ENCODE measurements at places on chromosomes 7 and 10.

GRCh38 chr10:92689663-92690210, at the start of gene HHEX:
TSS of gene HHEX (plus strand) at chr10:92689955. CDS start at chr10:92689987, 32 bp downstream.
- peak; percentile 41 for DNase-seq

GRCh38 chr7:143042790-143043271, 9.3 kb upstream of the OR6V1 start:
- no peak for DNase-seq

- peak; percentile 21 for DNase-seq
These were observed 50.4 kb downstream of the FAM171A1 start for GRCh38 chr10:15320522-15321203.

GRCh38 chr7:39504963-39505362, 61.2 kb upstream of the YAE1 start:
- peak; percentile 74 for DNase-seq

GRCh38 chr10:132570771-132571649, 33.4 kb downstream of the INPP5A start:
- DNase-seq: no peak

DNA sequence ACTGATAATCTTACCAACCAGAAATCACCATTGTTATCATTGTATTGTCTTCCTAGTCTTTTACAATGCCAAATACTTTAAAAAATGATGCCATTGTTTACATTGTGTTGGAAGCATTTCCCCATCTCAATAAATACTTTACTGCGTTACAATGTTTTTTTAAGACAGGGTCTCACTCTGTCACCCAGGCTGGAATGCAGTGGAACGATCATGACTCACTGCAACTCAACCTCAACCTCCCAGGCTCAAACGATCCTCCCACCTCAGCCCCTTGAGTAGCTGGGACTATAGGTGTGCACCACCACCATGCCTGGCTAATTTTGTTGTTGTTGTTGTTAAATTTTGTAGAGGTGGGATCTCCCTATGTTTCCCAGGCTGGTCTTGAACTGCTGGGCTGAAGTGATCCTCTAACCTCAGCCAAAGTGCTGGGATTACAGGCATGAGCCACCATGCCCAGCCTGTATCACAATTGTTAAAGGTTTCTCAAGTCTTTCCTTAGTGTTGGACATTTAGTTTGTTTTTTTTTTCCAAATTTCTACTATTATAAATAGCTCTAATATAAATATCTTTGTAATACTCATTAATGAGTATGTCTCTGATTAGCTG, 13.5 kb downstream of the LRMDA start:
- no peak for DNase-seq

DNA sequence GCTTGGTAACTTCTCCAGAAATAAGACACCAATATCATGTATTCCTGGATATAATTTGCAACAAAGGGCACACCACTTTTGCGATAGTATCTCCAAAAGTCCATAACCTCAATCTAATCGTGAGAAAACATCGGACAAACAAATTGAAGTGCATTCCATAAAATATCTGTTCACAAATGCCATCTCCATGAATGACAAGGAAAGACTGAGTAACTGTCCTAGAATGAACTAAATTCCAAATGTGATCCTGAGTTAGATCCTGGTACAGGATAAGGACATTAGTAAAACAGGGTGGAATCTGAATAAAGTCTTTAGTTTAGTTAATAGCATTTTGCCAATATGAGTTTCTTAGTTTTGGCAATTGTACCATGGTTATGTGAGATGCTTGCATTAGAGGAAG, 384.2 kb downstream of the SUGCT start:
- DNase-seq: no peak

GRCh38 chr10:123007558-123008354, 839 bp downstream of the IKZF5 start:
- peak; percentile 18 for DNase-seq

GRCh38 chr10:124870854-124871425, 69.3 kb downstream of the ABRAXAS2 start:
- no peak for DNase-seq

DNA sequence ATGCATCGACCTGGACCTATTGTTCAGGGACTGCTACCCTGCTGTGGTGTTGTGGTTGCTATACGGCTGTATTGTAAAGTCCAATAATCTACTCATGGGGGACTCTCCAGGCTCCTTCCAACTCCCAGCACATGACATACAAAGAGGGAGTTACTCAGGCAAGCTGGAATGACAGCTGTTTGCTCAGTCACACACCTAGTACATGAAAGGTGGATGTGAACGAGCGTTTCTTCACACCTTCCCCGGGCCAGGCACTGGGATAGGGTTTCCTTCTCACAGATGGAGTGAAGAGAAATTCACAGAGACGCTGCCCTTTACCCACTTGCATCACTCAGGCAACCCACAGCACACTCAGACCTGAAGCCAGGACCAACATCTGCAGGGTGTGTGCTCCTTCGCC, 215.7 kb downstream of the TNS3 start:
- DNase-seq: no peak

GRCh38 chr7:136050462-136050847, 73.3 kb upstream of the MTPN start:
- no peak for DNase-seq

GRCh38 chr7:25180946-25181345, 47.3 kb downstream of the NPVF start:
- DNase-seq: no peak

DNA sequence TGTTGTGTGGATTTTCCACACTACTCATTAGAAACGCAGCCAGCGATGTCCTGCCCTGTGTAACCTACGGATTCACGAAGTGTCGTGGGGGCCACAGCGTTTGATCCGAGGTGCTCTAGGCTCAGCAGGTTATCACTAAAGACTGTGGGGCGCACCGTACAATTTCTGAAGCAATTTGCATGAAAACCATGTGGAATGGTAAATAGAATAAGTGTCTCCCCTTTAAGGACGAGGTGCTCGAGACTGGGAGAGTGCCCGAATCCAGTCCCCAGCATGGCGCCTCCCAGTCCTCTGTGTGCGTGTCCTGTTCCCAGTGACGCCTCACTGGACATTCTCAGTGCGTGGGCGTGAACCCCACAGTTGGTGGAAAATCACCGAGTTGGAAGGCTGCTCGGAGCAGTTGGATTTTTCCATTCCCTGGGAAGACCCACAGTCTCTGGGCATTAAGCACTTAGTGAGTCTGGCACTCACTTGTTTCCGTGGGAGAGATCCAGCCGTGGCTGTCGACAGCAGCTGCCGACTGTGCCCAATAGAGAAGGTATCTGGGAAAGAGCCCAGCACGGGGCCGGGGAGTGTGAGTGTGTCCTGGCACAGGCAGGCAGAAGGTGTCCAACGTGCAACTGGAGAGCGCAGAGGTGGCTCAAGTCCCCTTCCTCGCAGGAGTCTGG, 37.0 kb downstream of the PFKP start:
- no peak for DNase-seq

- peak; percentile 93 for DNase-seq
These were observed 60.7 kb downstream of the TMEM209 start for GRCh38 chr7:130144312-130145171.

- no peak for DNase-seq
These were observed 332.0 kb downstream of the RPS24 start for GRCh38 chr10:78365694-78366093.

DNA sequence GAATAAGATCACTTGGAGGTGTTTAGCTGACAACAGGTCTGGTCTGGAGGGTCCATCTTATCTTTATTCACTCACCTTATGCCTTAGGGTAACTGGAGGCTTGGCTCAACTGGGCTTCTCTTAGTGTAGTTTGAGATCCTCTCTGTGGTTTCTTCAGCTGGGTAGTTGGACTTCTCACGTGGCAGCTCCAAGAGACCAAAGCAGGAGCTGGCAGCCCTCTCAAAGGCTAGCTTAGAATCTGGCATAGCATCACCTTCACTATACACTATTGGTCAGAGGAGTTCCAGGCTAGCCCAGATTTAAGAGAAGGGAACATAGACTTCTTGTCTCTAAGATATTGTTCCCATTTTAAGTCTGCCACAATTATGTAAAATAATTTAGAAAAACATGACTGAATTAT, 16.4 kb downstream of the ADK start:
- no peak for DNase-seq

GRCh38 chr7:3558400-3558799, 257.3 kb downstream of the SDK1 start:
- no peak for DNase-seq
